ENCODE measurements at places on chromosomes 1 and 21. TPM values are rescaled to one million over a fixed set of nuclear protein-coding genes. Genes with fewer than 3 reads are reported as not detected.

Gene SLC35E2B
- total RNA-seq: 77.6 TPM

Gene LCE3E
- not detected for total RNA-seq

Gene PRR9
- not detected for total RNA-seq

Gene OR2G6
- total RNA-seq: not detected

Gene CD1B
- not detected for total RNA-seq

Gene GBP6
- 0.47 TPM for total RNA-seq

Gene APP
- 29.5 TPM for total RNA-seq

Gene TAF1A
- total RNA-seq: 5.9 TPM

Gene AQP10
- total RNA-seq: 0.81 TPM

Gene SMCP
- total RNA-seq: not detected

Gene OSCP1
- not detected for total RNA-seq

Gene AVPR1B
- not detected for total RNA-seq

Gene CFAP45
- 7.2 TPM for total RNA-seq

Gene FAM167B
- 0.44 TPM for total RNA-seq

Gene TMEM201
- 12.1 TPM for total RNA-seq

- DNase-seq: no peak
Observed at GRCh38 chr1:95018602-95019369, 54.0 kb downstream of the ALG14 start.

GRCh38 chr1:78687914-78688313 lies 38.3 kb downstream of the IFI44 start:
- no peak for DNase-seq

GRCh38 chr1:179264507-179264906 lies 29.1 kb upstream of the SOAT1 start:
- DNase-seq: no peak

DNA sequence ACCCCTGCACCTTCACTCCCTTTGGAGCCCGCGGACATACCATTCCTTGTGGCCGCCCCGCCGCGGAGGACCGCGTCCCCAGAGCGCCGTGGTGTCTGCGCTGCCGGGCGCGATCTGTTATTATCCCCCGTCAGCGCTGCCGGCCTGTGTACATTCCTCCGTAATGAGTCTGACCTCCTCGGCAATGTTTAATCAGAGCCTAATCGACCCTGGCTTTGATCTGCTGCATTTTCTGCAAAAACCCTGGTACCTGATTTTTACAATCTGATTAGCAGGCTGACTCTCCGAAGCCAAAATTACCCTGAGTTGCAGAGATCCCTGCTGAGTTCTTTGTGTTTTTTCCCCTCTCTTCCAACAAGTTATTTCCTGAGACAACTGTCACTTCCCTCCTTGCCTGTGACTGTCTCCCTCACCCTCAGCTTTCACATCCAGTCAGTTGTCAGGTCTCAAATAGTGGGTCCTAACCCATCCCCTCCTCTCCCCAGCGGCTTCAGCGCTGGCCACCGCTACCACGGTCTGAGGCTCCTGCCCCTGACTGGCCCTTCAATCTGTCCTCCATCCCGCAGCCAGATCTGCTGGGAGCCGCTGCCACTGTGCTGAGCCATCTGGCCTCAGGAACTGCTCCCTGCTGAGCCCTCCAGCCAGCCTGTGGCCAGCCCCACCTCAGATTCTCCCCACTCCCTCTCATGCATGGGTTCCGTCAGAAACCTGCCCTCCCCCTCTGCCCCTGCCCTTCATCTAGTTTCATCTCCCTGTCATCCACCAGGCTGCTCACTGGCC lies 53.5 kb downstream of the GLIS1 start:
- no peak for DNase-seq

DNA sequence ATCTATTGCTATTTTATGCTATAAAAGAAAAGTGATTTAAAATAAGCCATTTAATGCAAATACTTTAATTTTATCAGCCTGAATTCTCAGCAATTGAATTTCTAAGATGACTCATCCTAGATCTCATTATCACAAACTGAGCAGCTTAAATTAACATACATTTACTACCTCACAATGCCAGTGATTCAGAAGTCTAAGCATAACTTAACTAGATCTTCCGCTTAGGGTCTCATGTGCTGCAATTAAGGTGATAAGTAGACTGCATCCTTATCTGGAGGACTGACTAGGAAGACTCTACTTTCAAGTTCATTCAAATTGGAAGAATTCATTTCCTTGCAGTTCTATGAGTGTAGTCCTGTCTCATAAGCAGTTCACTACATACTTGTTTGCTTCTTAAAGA lies 286.6 kb downstream of the COL11A1 start:
- DNase-seq: no peak

- no peak for DNase-seq
Observed at GRCh38 chr1:187862506-187862905, 1033.8 kb downstream of the PLA2G4A start.

GRCh38 chr1:25858494-25858893 lies 763 bp downstream of the AUNIP start:
- DNase-seq: no peak

GRCh38 chr1:92096317-92096716 lies 16.2 kb downstream of the BTBD8 start:
- no peak for DNase-seq

GRCh38 chr1:172673761-172674160 lies 14.9 kb downstream of the FASLG start:
- no peak for DNase-seq

DNA sequence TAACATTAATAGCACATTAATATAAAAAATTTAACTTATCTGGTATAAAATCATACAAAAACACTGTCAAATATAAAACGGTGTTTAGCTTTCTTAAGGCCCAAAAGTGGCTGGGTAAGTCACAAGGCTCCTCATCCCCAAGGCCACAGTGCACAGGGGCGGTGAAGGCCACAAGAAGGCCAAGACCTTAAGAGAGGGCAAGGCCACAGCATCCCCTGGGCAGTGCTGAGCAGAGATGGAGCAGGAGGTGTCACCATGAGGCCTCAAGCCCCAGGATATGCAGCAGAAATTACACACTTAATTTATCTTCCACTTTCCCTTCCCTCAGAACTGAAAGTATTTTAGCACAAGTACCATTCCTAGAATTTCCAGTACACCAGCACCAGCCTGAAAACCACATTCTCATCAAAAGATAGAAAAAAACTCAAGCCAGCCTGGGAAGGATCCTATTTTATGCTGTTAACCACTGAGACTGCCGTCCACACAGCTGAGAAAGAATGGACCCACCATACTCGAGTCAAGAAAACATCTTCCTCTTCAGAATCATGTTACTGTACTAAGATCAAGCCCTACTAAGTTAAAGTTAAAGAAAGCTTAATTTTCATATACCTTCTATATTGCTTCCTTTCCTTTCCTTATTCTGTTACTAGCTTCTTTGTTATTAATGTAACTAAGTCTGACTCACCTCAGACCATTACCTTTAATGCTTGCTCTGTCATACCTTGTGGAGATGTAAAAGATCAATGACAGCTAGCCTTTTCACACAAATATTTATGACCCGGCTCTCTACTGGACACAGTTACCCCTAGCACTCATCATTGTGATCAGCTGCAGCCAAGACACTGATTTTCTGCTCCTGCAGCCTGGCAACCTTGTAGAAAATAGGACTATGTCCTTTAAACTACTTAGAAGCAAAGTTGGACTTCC lies 26.4 kb upstream of the FMO1 start:
- DNase-seq: no peak

DNA sequence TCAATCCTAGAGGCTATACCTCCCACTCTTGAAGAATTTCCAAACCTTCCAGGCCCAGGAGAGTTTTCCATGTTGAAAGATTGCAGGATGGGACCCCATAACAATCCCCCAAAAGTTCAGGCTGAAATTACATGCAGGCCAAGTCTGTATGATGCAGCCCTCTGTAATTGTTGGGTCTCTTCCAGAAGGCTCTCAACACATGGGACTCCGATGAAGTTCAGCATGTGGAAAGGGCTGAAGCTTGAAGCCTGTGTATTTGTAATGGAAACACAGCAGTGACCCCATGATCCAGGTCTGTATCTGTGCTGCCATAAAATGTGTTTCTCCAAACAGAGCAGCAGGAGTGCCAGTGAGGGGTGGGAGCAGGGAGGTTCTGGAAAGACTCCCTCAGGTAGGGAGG lies 202.5 kb upstream of the LYPLAL1 start:
- no peak for DNase-seq

DNA sequence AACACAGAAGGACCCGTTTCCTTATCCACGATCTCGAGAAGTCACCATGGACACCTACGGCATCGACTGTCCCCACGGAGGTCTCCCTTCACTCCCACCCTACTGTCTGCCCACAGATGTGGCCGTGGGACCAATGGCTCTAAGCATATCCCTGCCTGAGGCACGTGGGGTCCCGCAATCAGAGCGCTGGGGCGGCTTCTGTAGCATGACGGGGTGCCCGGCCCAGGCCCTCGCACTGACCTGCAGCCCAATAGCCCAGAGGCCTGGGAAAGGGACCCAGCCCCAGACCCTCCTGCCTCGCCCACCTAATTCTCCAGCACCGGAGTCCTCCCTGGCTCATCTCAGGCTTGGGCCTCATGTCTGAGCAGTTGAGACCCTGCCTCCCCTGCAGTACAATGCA lies 132.5 kb downstream of the NPHP4 start:
- DNase-seq: no peak

- no peak for DNase-seq
Observed at GRCh38 chr1:209364716-209365115, 218.8 kb upstream of the CAMK1G start.

DNA sequence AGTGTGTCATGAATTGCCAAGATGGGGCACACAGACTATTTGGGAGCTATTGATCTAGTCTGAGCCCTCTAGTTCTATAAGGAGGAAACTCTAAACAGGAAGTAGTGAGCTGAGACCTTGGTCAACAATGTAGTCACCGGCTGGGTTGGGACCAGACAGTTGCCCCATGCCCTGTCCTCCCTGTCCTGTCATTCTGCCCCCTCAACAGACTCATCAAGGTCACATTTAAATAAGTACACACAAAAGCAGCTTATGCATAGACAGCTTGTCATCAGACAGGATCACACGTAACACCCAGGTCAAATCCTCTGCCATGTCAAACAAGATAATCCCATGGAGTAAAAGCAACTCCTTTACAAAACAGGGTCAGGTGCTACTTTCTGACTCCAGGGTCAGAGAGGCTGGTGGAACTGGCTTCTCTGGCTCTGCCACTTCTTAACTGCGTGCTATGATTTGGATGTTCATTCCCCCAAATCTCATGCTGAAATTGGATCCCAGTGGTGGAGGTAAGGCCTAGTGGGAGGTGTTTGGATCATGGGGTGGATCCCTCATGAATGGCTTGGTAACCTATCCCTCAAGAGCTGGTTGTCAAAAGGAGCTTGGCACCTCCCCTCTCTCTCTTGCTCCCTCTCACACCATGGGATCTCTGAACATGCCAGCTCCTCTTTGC lies 128.9 kb downstream of the HIVEP3 start:
- no peak for DNase-seq

DNA sequence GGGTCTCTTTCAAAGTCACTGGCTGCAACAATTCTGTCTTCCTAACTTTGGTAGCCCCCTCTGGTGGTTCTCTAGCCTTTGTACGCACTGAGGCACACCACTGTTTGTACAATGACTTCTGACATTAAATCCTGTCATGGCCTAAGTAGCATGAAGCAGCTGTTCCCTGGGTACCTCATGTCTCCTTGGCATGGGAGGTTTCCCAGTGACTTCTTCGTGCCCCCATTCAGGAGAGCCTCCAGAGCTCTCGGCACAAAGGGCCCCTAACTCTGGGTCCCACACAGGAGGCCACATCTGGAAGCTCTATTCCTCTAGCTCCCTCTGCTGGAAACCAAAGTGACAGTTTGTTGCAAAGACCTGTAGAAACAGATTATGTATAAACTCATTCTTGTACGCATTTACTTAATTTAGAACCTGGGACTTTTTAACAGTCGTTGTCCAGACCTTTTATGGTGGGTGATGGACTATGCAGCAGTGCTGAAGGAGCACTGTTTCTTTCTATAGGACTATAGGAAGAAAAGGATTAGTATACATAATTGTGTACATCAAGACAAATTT lies 13.4 kb downstream of the SWT1 start:
- peak; percentile 62 for DNase-seq

DNA sequence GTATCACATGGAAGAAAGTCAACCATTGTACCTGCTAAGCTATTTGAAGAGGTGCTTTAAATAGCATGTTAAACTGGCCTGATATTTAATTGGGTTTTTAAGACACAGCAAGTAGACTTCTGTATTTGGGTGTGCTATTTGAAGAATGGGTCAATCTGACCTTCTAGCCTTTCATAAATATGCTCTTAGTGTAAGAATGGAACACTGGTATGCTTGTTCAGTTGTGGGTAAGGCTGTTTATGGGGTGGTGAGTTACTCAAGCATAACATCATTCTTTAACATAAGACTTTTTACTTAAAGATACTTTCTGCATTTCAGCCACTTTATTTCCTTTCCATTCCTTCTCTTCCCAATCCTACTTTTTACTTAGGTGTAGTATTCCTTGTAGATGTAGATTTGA lies 21.4 kb downstream of the AHCYL1 start:
- DNase-seq: no peak

DNA sequence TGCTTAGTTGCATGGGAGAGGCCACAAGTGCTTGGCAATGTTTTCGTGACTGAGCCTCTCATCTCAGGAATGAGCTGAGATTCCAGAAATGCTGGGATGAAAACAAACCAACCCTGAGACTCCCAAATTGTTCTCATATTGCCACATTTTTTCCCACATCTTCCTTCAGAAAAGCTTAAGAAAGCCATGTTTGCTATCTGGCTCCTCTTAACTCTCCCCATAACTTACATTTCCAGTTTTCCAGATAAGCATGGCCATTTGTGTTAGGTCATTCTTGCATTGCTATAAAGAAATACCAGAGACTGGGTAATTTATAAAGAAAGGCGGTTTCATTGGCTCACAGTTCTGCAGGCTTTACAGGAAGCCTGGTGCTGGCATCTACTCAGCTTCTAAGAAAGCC lies 17.2 kb downstream of the DSCAM start:
- DNase-seq: no peak

DNA sequence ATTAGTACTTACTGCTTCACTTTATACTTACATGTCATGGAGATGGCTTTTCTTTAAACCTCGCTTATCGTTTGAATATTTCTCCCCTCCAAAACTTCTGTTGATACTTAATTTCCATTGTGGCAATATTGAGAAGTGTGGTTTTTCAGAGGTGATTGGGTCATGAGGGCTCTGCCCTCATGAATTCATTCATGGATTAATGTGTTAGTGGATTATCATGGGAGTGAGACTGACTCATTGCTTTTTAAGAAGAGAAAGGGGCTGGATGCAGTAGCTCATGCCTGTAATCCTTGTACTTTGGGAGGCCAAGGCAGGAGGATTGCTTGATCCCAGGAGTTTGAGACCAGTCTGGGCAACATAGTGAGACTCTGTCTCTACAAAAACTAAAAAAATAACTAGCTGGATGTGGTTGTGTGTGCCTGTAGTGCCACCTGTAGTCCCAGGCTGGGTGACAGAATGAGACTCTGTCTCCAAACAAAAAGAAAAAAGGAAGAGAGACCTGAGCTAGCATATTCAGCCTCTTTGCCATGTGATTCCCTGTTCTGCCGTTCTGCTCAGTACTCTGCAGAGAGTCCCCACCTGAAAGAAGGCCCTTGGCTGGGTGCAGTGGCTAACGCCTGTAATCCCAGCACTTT lies 30.2 kb downstream of the RABGAP1L start:
- no peak for DNase-seq

Measured in CD4-positive, CD25-positive, alpha-beta regulatory T cell (primary cell).